ENCODE measurements at places on chromosomes 6 and 20.

DNA sequence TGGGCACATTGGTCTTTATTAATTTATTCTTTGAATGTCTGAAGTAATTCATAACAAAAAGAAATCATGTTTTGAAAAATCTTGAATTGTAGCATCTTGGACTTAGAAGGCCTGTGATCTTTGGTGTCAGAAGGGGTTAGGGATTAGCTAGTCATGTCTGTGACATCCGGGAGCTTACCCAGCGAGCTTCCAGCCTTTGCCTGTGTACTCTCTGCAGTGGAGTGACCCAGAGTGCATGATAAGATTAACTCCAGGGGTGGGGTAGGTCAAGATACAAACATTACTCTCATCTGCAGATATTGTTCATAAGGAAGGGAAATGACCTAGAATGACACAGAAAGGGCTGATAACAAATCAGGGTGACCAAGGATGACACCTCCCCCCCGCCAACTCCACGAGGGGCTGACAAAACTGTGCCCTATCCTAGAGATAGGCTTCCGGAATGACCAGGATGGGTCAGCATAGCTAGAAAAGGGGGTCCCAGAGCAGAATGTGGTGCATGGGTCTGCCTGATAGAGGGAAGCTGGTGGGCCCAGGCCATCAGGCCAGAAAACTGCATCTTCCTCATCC, 56.6 kb upstream of the BLCAP start:
- no peak for DNase-seq

- no peak for DNase-seq
Measured at GRCh38 chr6:73542891-73543290, 22.1 kb upstream of the EEF1A1 start.

DNA sequence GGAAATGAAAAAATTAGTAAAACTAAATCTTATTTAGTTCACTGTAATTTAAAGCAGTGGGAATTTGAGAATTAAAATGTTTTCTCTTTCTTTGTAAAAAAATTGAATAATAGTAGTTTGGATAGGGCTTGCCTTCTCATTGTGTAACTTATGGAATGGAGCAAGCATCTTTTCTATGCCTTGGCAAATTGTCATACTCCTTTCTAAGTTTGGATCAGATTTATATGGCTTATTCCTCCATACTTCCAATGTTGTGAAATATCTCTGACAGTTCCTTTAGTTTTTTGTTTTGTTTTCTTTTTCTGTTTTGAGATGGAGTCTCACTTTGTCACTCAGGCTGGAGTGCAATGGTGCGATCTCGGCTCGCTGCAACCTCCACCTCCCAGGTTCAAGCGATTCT, 176.4 kb downstream of the SAMD5 start:
- peak; percentile 68 for DNase-seq

- no peak for DNase-seq
Measured at GRCh38 chr6:43825187-43826115, 55.4 kb downstream of the VEGFA start.

GRCh38 chr6:32941214-32941768, 463 bp upstream of the HLA-DMB start:
- no peak for DNase-seq

GRCh38 chr6:154345811-154346210, 10.8 kb downstream of the IPCEF1 start:
- no peak for DNase-seq

DNA sequence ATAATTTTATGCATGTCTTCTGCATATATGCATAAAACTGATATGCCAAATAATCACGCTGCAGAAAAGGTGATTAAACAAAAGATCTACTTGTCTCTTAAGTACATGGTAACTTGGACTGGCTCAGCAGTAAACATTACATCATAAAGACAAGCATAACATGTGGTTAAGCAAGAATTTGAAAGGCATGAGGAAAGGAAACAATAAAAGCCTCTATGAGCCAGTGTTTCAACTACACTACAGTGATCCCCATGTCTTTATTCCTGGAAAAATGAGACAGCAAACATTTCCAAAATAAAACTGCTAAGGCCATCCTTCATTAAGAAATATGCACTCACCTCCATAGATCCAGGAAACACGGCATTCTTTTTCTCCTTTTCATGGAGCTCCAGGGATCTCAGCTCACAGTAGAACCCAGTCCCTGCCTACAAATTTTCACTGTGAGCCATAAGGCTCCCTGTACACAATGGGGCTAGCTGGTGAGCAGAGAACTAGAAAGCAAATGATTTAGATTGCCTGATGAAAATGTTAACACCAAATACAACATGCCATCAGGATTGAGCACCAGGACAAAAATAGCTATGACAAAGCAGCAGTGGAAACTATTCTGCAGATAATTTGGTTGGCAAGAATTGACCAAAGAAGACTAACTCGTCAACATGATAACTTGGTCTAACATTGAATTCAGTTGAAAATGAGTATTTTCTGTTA, 156.1 kb downstream of the COL21A1 start:
- peak; percentile 86 for DNase-seq

GRCh38 chr20:4730780-4731179, 9.1 kb downstream of the PRND start:
- DNase-seq = peak; percentile 39

DNA sequence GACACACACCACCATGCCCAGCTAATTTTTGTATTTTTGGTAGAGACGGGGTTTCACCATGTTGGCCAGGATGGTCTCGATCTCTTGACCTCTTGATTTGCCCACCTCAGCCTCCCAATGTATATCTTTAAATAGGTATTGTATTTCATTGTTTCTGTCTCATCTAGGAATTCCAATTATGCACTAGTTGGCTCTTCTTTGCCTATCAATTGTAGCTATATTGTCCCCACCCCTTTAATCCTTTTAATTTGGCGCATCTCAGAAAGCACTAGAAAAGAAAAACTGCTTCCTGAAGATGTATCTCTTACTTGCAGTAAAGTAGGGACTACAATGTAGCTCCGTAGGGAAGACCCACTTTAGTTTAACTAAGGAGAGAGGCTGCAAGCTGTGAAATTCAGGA, 10.5 kb upstream of the MAVS start:
- no peak for DNase-seq

GRCh38 chr6:74879976-74880375, 325.9 kb downstream of the COL12A1 start:
- peak; percentile 43 for DNase-seq

DNA sequence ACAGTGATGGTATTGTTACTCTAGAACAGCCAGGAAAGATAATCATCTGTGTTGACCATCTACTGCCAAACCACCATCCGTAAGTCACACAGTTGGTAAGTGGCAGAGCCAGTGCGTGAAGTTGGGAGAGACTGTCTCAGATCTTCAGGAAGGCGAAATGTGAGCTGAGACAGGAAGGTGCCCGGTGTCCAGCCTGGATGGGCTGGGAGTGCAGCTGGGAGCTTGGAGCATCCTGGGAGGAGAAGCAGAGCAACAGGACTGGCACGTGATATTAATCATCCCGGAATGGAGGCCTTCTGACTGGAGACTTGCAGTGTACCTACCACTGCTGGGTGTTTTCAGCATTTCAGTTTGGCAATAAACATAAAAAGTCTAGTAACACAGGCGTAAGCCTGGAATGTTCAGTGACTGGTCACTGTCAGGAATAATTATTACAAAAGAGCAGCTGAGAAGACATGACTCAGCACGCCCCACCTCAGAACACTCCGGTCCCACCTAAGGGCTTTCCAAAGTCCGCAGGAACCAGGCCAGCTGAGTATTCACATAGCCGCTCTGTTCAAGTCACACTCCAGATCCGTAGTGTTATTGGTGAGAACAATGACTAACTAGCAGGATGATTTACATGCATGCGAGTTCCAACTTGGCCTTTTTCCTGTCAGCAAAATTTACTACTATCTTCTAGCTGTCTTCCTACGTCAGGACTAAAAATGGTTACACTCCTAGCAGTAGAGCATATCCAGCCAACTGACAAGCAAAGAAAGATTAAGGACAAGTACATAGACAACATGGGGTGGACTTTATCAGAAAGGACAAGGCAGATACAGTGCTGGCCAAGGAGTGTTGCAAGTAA, 45.1 kb upstream of the PNRC1 start:
- peak; percentile 95 for DNase-seq

DNA sequence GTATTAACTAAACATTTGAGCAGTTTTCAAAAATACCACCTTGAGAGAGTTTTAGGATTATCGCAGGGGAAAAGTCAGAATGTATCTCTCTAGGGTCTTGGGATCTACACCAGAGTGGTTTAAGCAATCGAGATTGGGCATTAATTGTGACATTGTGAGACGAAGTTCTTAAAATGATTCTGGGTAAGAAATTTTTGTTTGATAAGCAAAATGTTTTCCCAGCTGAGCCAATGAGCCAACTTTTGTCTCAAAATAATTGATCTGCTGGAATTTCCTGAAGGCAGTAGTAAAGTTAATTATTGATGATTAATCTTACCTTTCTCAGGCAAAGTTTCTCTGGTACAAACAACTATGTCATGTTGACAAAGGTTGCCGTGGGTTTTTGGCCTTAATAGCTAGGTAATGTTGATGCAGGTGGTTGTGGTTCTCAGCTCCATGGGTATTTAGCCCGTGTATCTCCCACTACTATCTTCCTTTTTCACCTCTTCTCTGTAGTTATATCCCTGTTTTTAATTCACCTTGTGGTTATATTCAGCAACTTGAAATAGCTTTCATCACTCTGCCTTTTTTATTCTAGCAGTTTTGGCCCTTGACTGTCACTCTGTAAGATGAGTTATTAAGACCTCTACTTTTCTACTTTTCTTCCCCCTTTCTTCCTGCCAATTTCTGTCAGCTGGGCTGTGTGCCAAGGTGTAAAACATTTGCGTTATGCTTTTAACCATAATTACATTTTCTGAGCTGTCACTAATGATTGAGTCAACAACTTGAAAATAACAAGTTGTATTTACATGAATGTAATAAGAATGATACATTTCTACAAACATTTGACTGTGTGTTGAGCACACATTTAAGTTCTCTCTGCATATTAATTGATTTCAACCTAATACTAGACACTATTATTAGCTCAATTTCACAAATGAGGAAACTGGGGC, 368.3 kb upstream of the BTBD3 start:
- no peak for DNase-seq

DNA sequence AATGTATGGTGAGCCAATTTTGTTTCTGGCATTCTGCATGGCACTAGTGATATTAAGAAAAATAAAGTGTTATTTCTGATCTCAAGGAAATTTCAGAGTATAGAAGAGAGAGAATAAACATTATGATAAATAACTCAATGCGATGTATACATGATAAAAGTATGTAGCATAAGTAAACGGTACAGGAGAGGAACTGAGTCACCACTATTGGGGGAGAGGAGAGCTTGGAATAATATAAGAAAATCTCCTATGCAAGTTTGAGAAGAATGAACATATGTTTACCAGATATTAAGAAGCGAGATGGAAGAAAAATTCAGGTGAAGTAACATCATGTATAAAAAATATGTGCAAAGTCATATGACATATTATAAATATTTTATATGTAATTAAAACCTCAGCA, 1230.3 kb upstream of the CITED2 start:
- DNase-seq = no peak

GRCh38 chr6:20811109-20811761, 277.0 kb downstream of the CDKAL1 start:
- peak; percentile 87 for DNase-seq

- DNase-seq = peak; percentile 39
Measured at GRCh38 chr6:144697369-144697760, 412.2 kb downstream of the UTRN start.

DNA sequence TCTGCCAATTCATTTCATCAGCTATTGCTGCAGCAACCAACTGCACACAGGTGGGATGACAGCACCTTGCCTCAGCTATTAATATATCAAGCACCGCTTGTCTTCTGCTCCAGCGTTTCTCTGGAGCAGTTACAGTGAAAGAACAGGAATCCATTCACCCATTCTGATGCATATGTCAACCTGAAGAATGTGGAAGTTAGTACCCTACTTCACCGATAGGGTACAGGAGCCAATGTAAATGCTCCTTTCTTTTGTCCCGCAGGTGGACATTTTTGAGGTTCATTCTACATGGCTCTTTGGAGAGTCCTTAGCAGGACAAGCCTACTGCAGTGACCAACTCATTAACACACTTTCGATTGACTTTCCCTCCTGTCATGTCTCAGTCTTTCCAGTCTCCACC, 139.9 kb upstream of the PRND start:
- DNase-seq = no peak

DNA sequence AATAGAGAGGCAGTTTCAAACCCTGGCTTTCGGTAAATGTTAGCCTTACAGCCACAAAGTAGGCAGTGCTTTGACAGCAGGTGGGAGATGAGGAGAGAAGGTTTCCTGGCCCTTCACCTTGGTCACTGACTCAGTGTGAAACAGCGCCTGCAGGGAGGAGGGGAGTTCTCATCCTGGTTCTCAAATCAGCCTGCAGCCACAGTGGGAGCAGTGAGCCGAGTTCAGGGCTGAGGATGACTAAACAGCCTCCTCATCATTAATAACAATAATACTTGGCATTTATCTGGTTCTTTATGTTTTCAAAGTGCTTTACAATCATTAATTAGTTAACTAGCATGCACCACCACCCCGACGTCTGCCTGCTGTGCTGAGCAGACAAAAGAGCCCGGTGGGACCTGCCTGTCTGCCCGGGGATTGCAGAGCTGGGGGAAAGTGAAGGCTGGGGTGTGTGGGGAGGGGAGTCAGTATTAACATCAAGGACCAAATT, 59.6 kb downstream of the PRDM1 start:
- no peak for DNase-seq

DNA sequence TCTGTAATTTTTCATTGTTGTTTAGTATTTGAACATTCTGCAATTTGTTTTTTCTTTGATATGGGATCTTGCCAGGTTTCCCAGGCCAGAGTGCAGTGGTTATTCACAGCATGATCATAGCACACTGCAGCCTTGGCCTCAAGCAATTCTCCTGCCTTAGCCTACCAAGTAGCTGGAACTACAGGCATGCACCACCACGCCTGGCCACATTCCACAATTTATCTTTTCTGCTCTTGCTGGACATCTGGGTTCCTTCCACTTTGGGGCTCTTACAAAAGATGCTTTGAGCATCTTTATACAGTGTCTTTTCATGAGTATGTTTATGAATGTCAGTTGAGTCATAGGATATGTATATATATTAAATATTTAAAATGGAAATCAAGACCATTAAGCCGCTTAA, 42.0 kb downstream of the PGM3 start:
- DNase-seq = peak; percentile 23

DNA sequence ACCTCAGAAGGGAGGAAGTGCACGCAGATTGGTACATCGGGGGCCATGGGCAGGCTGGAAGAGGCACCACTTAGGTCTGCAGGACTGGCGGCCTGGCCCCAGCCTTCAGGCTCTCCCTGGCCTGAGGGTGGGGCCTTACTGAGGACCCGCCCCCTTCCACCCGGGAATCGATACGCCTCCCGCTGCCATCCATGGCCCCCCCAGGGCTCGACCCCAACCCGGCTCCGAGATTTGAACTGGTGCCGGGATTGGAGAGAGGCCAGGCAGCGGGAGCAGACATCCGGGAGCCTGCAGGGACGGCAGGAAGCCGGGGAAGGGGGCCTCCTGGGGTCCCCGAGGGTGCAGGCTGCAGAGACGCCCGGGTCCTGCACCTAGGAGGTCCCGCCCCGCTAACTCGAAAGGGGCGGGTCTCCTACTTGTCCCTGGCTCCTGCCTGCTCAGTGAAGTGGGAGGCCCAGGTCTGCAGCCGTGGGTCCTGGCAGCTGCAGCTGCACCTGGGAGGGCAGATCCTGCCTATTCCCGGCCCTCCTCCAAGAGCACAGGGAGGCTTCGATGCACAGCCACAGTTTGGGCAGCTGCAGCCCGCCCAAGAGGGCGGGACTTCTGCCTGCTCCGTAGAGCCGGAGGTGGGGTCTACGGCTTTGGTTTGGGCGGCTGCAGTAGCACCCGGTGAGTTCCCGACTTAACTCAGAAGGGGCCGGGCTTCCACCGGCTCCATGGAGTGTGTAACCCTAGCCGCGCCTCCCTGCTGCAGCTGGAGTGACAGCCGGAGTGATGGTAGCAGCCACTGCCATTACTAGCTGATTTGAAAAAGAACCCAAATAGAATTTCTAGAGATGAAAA, 35.2 kb upstream of the TBC1D22B start:
- DNase-seq = peak; percentile 77
